ENCODE measurements at places on chromosomes 7 and 10.

GRCh38 chr7:123208793-123209192 is 9.0 kb upstream of the SLC13A1 start:
- DNase-seq = no peak

GRCh38 chr10:25059990-25060389 is 43.6 kb downstream of the THNSL1 start:
- DNase-seq = peak; percentile 77

GRCh38 chr10:99551158-99551557 is 18.4 kb downstream of the NKX2-3 start:
- peak; percentile 57 for DNase-seq

DNA sequence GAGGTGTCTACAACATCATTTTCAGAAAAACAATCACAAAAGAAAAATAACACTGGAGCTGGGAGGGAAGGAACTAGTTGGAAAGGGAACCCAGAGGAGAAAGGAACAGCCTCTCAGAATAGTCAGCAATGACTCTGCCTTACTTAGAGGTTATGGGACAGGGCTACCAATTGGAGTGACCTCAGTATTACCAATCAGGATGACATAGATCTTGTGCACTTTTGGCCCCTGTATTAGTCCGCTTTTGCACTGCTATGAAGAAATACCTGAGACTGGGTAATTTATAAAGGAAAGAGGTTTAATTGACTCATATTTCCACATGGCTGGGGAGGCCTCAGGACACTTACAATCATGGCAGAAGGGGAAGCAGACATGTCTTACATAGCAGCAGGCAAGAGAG is 99.7 kb upstream of the SDK1 start:
- DNase-seq = no peak

DNA sequence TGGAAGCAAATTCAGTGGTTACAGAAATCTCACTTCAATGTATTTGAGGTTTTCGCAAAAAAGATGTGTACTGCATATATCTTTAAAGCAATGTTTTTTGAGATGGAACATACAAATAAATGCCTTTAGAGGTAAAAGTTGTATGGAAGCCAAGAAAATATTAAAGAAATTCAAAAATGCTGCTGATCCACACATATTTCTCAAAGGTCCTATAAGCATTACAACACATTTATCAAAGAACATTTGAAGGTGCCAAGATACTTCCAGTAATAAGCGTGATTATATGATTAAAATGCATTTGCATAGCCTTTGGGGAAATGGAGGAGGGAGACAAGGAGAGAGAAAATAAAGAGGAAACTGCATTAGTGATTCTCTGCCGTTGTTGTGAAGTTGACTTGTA is 260.1 kb downstream of the BICC1 start:
- no peak for DNase-seq

DNA sequence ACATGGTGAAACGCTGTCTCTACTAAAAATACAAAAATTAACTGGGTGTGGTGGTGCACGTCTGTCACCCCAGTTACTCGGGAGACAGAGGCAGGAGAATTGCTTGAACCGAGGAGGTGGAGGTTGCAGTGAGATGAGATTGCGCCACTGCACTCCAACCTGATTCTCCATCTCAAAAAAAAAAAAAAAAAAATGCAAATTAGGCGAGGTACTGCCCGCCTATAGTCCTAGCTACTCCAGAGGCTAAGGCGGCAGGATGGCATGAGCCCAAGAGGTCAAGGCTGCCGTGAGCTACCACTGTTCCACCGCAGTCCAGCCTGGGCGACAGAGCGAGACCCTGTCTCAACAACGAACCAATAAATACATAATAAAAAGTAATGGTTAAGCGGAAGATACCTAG is 1.1 kb upstream of the EIF4H start:
- DNase-seq = peak; percentile 57

GRCh38 chr10:119209035-119209735 is 1.8 kb downstream of the GRK5 start:
- peak; percentile 71 for DNase-seq

DNA sequence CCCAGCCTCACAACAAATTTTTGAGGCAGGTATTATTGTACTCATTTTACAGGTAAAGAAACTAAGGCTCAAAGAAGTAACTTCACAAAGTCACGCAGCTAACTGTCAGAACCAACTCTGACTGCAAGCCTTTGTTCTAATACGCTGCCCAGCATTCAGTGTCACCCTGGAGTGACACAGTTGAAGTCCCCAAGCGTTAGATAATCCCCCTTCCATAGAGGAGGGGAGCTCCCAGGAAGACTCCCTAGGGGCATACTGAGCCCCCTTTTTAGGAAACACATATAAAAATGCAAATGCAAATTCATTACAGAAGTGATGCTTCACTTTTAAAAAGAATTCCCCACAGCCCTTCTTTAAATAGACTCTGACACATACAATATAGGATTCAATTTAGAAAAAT is 101.0 kb upstream of the MACROH2A2 start:
- DNase-seq = no peak

DNA sequence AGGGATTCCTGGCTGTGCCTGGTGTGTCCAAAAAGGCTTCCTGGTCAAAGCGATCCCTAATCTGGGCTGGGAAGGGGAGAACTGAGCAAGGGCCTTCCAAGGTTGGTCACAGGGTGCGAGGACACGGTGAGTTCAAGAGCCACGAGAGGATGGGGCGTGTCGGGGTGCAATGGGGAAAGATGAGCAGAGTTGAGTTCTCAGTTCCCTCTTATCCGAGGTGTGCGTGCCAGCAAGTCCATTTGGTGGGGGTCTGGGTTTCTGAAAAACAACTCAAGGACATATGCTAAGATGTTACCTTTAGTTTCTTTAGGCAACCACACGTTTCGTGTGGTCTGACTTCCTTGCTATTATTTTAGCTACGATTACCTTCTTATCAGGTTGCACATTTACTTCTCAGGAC is 1.3 kb downstream of the ZNF775 start:
- DNase-seq = no peak

DNA sequence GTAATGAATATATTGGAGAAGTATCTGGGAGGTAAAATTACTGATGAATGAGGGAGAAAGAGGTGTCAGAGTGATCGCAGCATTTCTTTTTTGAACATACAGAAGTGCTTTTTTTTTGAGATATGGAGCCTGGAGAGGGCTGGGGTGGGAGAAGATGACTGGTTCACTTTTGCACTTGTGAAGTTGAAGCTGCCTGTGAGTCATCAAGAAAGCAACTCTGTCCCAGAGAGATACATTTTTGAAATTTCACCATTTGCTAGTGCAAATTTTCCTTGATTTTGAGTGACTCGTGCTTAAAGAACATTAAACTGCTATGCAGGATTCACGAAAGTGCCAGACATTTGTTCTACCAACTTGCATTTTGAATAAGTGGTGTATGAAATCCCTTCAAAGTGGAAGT is 81.8 kb downstream of the ADRA2A start:
- DNase-seq = no peak

DNA sequence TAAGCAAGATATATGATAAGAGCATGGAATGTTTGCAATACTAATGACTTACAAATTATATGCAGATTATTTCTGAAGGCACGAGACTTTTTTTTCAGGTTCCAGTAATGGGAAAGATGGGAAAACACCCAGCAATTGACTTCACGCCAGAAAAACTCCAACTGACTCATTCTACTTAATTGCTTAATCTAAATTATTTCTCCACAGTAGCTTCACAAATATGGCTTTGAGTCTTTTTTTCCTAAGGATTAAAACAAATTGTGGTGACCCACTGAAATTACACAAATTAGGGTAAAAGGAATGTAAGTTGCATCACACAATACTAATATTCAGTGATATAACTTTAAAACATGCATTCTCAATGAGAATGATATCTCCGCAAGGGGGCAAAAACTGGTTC is 138.7 kb downstream of the GNAI1 start:
- DNase-seq = no peak

- no peak for DNase-seq
These were observed 87.5 kb upstream of the HGF start for GRCh38 chr7:81857385-81857784.

DNA sequence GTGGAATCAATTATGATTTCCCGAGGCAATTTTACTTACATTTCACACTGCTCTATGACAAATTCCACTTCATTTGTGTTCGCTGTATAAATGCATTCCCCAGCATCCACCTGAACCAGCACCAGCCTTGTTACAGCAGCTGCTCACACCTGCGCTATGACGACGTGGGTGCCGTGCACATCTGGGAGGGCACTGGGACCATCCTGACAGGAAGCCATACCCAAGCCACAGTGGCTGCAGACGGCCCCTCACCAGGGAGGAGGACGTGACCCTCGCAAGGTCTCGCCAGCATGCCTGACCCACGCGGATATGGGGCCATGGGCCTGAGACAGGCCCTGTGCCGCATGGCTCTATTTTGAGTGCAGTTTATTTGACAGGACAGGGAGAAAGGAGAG is 201.3 kb downstream of the MAD1L1 start:
- no peak for DNase-seq

- DNase-seq = no peak
These were observed 321.3 kb downstream of the CACNA2D1 start for GRCh38 chr7:82122275-82122674.

- DNase-seq = no peak
These were observed 35.9 kb upstream of the ANK3 start for GRCh38 chr10:60425392-60426110.

- peak; percentile 92 for DNase-seq
These were observed 5.1 kb upstream of the MYL7 start for GRCh38 chr7:44145969-44146911.

DNA sequence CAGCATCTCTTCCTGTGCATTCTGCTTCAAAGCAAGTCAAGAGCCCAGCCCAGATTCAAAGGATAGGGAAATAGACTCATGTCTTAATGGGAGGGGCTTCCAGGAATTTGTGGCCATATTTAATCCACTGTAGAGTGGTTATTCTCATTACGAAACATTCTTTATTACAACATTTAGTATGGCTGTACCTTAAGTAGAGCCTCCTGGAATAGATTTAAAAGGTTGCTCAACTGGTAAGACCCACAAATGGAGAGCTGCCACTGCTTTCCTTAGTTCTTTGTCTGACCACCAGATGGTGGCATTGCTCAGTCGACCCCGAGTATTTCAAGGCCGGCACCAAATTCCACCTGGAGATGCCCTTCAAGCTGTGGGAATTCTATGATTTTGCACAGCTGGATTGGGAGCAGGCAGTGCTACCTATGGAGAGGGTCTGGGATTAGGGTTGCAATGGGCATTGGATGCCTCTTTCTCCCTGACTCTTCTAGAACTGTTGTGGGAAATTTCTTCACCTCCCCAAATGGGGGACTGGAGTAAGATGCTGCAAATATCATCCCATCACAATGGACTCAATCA is 102.2 kb downstream of the RBM20 start:
- DNase-seq = peak; percentile 75

GRCh38 chr10:69516316-69516715 is 56.9 kb downstream of the NEUROG3 start:
- DNase-seq = no peak

DNA sequence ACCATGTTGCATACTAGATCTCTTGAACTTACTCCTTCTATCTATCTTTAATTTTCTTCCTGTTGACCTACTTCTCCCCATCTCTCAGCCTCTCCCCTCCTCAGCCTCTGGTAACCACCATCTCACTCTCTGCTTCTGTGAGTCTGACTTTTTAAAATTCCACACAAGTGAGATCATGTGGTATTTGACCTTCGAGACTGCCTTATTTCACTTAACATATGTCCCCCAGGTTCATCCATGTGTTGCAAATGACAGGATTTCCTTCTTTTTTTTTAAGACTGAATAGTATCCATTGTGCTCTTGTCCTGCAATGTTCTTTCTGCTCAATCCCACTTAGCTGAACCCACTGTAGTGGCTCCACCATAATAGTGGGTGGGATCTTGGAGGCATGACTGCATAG is 51.4 kb upstream of the DNAJC1 start:
- no peak for DNase-seq

GRCh38 chr10:114704679-114705078 is 46.6 kb upstream of the ABLIM1 start:
- no peak for DNase-seq

GRCh38 chr7:130377178-130377577 is 3.1 kb upstream of the CPA1 start:
- DNase-seq = no peak

- no peak for DNase-seq
These were observed 166.9 kb downstream of the GLI3 start for GRCh38 chr7:42070068-42070467.

- DNase-seq = no peak
These were observed 75.9 kb upstream of the MAGI2 start for GRCh38 chr7:79529214-79529880.

DNA sequence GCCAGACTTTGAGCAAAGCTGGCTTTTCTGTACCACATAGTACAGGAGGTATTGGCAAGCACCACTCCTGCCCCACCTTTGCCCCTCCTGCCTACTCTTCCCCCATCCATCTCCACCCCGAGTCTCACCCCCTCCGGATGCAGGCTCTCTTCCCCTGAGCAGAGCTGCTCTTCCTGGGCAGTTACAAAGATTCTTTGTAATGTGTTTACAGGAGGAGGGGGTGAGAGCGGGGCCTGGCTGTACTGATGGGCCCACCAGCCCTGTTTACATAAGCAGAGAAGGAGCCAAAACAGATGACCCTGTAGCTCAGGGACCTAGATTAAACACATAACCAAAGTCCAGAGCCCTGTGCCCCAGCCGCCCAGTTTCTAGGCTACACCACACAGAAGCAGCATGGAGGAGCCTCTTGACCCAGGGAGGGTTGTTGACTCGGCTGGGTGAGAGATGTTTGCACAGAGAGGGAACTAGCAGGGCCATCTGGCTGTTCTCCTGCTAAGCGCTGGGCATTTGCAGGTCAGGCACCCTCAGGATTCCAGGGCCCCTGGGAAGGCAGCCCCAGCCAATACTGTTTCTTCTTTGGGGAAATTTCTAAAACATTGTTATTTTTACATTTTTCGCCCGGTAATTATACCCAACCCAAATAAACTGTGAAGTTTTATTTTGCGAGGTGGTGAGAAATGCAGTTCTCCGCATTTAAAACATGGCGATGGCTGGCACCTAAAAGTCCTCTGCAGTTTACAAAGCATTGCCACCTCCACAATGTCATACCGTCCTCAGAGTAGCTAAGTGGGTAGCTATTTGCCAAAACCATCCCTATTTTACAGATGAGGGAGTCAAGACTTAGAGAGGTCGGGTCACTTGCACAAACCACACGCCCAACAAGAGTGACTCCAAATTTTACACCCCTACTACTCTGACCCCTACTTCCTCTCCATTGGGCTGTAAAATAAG is 11.4 kb upstream of the ZKSCAN1 start:
- peak; percentile 84 for DNase-seq

- no peak for DNase-seq
These were observed 46.3 kb downstream of the LRMDA start for GRCh38 chr10:75477680-75478079.

DNA sequence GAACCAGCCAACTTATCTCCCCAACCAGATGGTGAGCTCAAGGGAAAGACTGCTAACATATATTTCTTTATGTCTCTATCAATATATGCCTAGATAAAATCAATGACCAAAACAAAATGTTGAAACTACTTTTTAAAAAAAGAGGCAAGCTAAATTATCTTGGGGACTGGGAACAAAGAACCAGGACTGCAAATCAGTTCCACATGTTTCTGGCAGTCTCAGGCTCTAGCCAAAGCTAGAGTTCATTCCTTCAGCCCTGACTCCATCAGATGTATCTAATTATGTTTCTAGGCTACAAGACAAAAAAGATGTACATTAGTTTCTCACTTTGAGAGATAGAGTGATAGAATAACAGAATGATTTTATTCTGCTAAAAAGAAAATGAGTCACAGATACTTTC is 1290.3 kb upstream of the SORCS1 start:
- no peak for DNase-seq

All from colonic mucosa (tissue), 4 donors.